Smooth muscle cell of bladder (primary cell): ENCODE measurements at places on chromosomes 11 and 22. TPM values are rescaled to one million over a fixed set of nuclear protein-coding genes. Genes with fewer than 3 reads are reported as not detected.

The MUC5AC gene
- total RNA-seq = not detected in 2 replicates

The MMP3 gene
- 7.5 and 118 TPM in 2 replicates for total RNA-seq

The KRTAP5-9 gene
- not detected in 2 replicates for total RNA-seq

The APLP2 gene
- total RNA-seq = 352 and 507 TPM in 2 replicates

The CRYBA4 gene
- total RNA-seq = not detected in 2 replicates

The HTR3A gene
- not detected in 2 replicates for total RNA-seq

The KRTAP5-10 gene
- not detected in 2 replicates for total RNA-seq

The BBOX1 gene
- total RNA-seq = 0.28 TPM in 1 of 2 replicates, not detected in the other

The SMC1B gene
- total RNA-seq = not detected in 2 replicates

The RGL4 gene
- total RNA-seq = not detected in 2 replicates

The OR52H1 gene
- total RNA-seq = 0.43 and 0.65 TPM in 2 replicates

The APOBEC3B gene
- total RNA-seq = 0.37 and 0.43 TPM in 2 replicates
